ENCODE measurements at places on chromosomes 5 and 9.
A peak's percentile ranks its signal among the peaks of the same experiment; 100 is the strongest.

- no peak for DNase-seq
Observed at GRCh38 chr5:72955143-72955767, 586 bp upstream of the FCHO2 start.

- DNase-seq = no peak
Observed at GRCh38 chr5:133782736-133783135, 170.4 kb upstream of the FSTL4 start.

GRCh38 chr9:126511411-126511810 is 102.3 kb upstream of the LMX1B start:
- no peak for DNase-seq

DNA sequence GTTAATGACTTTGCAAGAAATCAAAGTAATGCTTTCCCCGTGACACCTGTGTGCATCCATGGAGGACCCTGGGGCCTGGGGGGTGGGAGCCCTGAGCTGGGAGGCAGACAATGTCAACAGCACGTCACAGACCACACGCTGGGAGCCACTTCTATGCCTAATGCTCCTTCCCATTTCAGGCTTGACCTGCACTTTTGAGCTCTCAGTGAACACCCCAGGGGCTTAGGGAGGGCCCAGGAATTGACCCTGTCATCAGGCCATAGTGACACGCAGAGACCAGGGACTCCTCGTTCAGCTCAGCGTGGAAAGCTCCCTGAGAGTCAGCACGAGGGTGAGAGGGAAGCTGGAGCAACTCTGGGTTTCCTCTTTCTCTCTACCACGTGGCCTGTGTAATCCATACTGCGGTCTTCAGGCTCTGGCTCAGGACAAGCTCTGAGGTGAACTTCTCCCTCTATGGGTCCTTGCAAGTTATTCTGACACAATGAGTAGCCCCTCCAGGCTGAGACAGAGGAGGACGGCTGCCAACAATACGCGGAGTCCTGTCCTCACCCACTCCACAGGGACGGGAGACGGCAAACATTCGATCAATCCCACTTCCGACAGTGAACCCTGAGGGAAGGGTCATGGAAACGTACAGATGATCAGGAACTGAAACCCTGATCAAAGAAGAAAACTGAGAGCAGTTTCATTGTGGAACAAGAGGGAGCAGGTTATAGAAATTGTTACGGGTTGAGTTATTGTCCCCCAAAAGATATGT is 130.8 kb upstream of the IRX4 start:
- no peak for DNase-seq

DNA sequence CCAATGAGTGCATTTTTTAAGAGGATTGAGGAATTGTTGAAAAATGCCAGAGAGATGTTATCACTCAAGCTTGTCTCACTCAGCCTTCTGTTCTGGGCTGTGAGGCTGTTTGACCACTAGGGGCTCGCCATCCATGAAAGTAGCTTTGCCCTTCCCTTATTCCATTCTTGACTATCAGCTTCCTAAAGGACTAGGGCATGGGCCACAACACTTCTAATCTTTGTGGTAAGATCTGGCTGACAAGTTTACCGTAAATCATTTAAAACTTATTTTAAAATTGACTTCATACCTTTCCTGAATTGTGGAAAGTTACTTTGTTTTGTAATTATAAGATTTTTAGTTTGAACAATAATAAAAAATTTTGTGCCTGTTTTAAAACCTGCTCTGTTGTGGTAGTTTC is 49.5 kb downstream of the TJP2 start:
- DNase-seq = peak; percentile 45

DNA sequence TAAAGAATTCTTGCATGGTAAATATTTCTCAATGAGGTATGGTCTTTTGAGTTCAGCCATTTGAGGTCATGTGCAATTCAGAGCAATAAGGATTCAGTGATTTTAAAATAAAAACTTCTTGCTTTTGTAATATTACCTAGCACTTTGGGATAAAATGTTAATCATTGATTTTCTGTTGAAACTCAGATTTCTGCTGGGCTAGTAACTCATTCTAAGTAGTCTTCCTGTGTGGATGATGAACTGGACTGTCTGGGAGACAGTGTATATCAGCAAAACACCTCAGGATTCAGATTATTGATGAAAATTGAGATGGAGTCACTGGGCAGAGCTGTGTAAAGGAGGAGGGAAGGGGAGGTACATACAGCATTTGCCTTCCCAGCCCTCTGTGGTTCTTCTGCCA is 10.8 kb upstream of the PSAT1 start:
- no peak for DNase-seq

DNA sequence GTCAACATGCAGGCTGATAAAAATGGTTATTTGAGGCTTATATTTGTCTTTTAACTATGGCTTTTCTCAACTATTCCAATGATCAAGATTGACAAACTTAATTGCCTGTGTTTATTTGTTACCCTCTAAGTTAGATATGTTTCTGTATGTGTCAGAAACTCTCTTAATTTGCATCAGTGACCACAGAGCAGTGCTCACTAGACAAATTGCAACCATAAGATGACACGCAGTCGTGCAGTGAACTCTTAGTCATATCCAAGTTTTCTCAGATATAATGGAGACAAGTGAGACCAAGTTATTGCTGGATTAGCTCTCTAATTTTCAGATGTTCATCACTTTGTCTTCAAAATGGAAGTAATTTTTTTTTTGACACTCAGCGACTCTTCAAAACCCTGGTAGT is 342.2 kb upstream of the RFX3 start:
- no peak for DNase-seq

DNA sequence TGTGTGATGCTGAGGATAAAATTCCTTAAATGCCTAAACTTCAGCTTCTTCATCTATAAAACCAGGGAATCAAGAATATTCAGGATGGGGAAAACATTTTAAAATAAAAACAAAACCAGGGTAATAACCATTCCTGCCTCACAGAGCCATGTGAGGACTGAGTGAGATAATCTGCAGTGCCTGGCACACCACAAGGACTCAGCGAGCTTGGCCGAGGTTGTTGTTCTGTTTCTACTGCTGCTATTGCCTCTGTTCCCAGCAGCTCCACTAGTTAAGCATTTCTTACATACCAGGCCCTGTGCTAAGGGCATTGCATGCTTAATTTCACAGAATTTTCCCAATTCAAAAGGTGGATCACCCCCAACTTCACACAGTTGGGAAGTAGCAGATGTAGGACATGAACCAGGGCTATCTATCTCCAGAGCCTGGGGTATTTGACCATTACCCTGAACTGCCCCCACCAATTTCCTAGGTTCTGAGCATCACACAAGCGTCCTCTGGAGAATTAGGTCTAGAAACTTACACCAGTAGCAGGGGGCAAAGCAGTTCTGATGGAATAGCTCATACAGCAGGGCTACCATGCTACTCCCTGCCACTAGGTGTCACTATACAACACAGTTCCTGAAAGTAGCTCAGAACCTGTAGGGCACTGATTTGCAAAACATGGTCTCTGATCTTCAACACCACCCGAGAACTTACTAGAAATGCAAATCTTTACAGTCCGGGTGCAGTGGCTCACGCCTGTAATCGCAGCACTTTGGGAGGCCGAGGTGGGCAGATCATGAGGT is 74.3 kb downstream of the LRSAM1 start:
- DNase-seq = peak; percentile 61

- no peak for DNase-seq
Observed at GRCh38 chr5:52759331-52759730, 28.4 kb upstream of the ITGA1 start.

- no peak for DNase-seq
Observed at GRCh38 chr5:108326982-108327381, 54.9 kb downstream of the FBXL17 start.

DNA sequence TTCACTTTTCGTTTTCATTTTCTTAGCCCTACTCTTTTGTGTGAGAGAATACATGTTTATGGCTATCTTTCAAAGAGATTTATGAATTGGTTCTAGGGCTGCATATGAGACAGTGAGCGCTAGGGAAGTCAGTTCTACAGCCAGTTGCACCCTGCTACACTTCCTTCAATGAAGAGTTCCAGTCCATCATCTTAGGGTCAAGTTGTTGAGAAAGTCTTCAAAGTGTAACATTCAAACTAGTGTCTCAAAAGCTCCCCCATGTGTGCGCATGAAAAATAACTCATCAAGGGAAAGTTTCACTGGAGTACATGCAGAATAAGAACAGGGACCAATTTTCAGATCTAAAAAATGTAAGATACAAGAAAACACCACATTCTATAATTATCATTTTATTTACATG is 317.2 kb downstream of the DEPDC1B start:
- peak; percentile 32 for DNase-seq

DNA sequence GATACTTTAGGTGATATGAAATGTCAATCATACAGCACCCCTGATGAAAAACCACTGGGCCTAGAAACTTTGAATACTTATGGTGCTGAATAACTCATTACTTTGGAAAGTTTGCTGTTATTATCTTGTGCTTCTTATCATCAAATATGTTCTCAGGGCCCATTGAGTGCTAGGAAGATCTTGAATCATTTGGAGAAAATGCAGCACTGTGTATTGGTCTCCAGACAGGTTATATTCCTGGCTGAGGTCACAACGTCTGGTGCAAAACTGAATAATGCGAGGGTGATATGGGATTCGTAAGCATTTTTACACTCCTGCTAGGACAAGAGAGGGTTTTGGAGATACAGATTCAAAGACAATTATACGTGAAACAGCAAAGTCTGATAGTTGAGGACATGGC is 249.4 kb upstream of the TNC start:
- no peak for DNase-seq

GRCh38 chr5:174325431-174325830 is 279.9 kb downstream of the NSG2 start:
- no peak for DNase-seq

GRCh38 chr5:142171270-142171669 is 62.7 kb downstream of the NDFIP1 start:
- no peak for DNase-seq

DNA sequence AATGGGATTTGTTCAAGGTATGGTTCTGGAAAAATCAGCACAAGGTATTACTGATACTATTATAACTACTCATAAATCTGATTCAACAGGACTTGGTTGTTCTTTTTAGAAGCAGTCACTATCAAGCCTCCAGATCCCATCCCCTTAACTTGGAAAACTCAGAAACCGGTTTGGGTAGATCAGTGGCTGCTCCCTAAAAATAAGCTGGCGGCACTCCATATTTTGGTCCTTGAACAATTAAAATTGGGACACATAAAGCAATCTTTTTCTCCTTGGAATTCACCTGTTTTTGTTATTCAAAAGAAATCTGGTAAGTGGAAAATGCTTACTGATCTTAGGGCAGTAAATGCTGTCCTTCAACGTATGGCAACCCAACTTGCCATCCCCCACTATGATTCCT is 104.2 kb downstream of the SYK start:
- no peak for DNase-seq

DNA sequence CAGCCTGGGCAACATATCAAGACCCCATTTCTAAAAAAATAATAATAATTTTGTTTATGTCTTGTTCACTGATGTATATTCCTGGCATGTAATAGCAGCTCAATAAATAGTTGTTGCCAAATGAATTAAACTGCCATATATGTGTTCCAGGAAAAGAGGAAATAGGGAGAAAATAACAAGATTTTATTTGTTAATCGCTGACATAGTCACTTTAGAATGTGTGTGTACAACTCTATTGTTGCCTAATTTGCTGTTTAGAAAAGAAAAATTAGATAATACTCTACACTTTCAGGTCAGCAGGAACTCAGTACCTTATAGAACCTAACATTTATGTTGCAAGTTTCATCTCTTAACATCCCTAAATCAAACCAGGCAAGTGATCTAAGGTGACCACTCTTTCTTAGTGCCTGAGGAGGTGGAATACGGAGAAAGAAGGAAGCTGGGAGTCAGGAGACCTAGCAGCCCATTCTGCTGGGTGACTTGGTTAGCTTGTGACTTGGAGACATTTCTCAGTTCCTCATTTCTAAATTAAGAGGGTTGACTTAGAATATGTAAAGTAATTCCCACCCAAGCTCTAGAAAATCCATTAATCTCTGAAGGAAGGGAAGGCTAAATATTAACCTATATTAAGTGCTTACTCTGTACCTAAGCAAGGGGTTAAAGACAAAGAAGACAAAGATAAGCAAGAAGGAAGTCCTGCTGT is 110.3 kb upstream of the IQGAP2 start:
- DNase-seq = peak; percentile 28

DNA sequence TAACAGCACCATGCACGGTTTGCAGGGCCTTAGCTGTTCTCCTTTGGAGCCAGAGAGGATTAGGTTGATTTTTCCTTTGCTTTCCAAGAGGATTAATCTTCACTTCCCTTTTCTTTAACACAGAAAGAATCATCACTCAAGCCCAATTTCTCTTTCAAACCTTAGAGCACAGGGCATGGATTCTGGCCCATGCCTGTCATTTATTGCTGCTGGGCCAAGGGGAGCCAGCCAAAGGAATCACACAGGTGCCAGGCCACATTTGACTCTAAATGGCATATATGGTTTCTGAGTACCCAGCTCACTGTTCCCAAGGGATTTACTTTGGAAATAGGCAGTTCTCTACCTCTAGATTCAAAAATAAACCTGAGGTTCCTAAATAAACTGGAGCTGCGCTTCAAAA is 58.3 kb downstream of the FBXL7 start:
- no peak for DNase-seq

GRCh38 chr5:179818746-179819295 is 1.9 kb upstream of the SQSTM1 start:
- DNase-seq = peak; percentile 85

DNA sequence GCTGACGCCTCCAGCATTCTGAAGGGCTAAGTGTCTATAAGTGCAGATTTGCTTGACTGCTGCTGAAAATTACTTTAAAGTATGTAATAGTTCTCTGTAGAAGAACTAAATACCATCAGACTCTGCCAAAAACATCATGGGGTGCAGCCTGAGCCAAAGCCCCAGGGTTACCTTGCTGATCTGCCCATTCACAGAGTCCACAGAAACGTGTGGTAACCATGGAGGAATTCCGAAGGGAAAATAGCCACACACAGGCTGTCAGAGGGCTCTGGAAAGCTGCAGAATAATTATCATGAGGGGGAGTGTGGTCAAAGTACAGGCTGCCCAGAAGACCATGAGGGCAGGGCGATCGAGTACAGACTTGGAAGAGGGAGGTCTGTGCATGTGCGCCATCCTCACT is 36.4 kb downstream of the RETREG1 start:
- DNase-seq = no peak

- DNase-seq = no peak
Observed at GRCh38 chr5:135589152-135589551, 10.4 kb upstream of the CXCL14 start.

GRCh38 chr9:98993570-98993945 is 49.9 kb downstream of the COL15A1 start:
- no peak for DNase-seq

DNA sequence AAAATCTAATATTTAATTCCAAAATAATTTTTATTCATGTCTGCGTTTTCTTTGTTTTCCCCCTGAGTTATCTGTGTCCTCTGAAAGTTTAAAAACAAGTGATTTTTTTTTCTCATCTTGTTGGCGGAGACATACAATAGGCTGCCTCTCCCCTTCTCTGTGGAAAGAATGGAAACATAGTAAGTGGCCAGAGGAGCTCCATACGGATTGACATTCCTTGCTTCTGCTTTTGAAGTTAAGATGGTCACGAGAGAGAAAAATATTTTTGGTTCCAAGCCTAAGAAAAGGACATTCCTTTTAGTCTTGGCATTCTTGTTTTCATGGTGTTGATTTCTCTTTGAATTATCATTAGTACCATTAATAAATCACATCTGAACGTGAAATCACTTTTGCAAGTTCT is 28.3 kb downstream of the ZNF462 start:
- DNase-seq = no peak

- peak; percentile 54 for DNase-seq
Observed at GRCh38 chr5:78320401-78320800, 25.9 kb upstream of the AP3B1 start.

GRCh38 chr5:143671021-143671420 is 140.9 kb upstream of the HMHB1 start:
- DNase-seq = no peak
